NCI-H1417 treated with DMSO at 0.1 percent for 48 hours (cell line): ENCODE measurements at places on chromosomes 2 and 18.

DNA sequence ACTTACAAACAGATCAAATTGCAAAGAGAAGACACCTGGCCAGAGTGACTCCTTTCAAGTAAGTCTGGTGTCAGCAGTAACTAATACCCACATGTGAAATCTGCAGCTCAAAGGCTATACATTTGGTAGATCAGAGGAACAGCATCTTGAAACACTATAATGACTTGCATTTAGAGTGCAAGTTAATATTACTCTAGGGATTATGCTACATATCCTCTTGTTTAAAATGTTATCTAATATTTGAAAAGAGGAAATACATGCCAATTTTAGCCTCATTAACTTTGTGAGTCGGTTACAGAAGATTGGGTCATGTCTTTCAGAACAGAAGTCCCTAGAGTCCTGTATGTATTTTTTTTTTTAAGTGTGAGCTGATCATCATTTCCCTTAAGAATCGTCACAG is 15.2 kb downstream of the LANCL1 start:
- DNase-seq = no peak

- DNase-seq = no peak
Observed at GRCh38 chr18:63149302-63149587, 170.3 kb downstream of the BCL2 start.

DNA sequence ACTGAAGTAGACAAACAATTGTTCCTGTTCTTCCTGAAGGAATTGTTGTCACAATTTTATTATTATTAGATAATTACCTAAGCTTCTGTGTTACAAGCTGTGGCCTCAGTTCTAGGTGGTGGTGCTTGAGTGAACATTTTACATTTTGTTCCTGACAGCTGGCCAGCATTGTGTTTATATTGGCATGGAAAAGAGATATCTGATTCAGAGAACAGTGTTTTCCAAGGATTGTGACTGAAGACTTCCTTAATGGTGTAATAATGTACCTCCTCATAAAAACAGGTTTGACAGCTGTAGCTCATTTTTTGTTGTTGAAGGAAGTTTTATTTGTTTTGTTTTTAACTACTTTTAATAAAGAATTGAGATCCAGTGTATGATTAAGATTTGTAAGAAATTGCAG is 95.2 kb downstream of the EPB41L5 start:
- DNase-seq = no peak

DNA sequence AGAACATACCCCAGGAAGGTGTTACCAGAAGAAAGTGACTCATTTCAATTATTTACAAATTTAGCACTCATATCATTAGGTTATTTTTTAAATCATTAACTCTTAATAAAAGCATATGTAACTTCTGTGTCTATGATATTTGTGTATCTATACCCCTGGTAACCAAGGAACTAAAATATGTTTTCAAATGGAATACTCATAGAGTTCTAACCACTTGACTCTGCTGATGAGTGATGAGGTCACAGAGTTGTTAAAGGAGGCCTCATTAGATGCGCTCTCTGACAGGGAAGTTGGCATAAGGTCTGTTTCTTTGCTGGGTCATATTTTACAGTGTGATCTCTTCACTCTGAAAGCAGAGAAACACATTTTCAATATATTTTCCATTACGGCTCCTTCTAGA is 73.4 kb downstream of the CCDC150 start:
- no peak for DNase-seq

DNA sequence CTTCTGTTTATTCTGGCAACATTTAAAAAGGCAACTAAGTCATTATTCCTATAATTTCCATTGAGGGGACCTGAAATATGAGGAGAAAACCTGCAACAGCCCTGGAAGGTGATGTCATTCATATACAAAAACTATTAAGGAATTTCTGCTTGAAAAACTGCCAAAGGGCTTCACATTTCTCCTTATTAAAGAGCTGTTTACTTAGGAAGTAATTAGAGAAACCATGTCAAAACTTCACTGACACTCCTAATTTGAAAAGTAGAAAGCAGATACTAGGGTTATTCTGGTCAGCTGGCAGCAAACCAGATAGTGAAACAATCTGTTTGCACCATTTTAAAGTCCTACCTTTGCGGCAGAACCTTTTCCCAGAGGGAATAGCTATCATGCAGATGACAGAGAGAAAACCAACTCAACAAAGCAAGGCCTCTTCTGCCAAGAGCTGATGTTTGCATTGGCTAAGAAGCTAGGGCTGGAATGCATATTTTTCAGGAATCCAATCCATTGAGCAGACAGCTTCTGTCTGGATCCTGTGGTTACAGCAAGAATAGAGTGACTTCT is 592.2 kb upstream of the SYT4 start:
- no peak for DNase-seq

DNA sequence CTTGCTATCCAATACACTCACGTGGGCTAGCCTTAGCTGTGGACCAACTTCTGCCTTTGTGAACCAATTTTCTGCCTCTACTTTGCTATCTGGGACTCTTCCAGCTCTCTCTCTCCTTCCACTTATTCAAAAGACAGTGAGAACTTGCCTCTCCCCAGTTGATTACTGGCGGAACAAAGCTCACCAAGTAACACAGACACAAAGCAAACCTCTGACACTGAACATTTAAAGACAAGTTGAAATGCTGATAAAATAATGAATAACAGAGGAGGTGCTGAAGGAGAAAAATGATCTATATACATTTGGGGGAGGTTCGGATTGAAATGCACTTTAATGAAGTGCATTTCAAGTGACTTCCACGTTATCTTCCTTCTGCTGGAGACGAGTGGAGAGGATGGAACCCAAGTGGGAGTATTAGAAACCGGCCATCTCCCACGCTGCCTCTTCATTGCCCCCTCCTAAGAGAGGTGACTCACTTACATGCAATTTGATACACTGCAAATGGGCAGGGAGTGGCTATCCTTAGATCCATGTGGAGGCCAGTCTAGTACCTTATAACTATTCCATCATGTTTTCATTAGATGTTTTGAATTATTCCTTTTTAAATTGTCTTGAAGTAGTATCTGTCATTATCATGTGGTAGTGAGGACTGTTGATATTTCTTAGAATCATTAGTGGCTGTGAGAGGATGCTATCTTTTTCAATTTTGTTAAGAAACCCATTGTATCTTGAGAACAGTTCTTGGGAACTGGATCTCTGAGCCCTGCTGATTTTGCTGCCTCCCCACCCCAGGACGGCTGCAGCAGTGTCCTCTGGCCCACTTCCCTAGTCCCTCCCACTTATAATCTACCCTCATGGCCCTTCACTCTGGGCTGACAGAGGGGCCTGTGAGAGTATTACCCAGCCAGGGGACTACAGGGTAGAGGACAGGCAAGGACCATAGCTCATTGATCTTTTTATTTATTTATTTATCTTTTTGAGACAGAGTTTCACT is 6.0 kb upstream of the GLI2 start:
- DNase-seq = no peak
